SW 1271 (cell line): ENCODE measurements at places on chromosomes 5 and 9.

- DNase-seq, result no peak
Observed at GRCh38 chr9:134770972-134771971, 109.3 kb upstream of the FCN2 start.

GRCh38 chr5:175340180-175340579, 103.8 kb downstream of the DRD1 start:
- DNase-seq, result no peak

DNA sequence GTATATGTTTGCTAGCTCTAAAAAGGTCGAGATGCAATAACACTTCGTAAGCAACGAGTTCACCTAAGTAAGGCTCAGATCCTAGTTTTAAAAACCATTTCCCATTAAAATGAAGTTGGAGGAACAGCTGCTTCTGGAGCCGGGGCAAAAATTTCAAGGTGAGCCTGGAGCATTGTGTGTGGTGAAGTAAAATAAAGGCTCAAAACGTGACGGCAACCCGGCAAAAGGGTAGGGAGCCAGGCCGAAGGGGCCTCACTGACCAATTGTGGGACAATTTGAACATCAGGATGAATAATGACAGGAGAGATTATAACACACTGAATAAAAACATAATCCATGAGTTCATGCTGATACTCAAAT, 20.1 kb downstream of the BTNL9 start:
- no peak for DNase-seq

GRCh38 chr9:23555851-23556250, 270.2 kb downstream of the ELAVL2 start:
- DNase-seq, result no peak

DNA sequence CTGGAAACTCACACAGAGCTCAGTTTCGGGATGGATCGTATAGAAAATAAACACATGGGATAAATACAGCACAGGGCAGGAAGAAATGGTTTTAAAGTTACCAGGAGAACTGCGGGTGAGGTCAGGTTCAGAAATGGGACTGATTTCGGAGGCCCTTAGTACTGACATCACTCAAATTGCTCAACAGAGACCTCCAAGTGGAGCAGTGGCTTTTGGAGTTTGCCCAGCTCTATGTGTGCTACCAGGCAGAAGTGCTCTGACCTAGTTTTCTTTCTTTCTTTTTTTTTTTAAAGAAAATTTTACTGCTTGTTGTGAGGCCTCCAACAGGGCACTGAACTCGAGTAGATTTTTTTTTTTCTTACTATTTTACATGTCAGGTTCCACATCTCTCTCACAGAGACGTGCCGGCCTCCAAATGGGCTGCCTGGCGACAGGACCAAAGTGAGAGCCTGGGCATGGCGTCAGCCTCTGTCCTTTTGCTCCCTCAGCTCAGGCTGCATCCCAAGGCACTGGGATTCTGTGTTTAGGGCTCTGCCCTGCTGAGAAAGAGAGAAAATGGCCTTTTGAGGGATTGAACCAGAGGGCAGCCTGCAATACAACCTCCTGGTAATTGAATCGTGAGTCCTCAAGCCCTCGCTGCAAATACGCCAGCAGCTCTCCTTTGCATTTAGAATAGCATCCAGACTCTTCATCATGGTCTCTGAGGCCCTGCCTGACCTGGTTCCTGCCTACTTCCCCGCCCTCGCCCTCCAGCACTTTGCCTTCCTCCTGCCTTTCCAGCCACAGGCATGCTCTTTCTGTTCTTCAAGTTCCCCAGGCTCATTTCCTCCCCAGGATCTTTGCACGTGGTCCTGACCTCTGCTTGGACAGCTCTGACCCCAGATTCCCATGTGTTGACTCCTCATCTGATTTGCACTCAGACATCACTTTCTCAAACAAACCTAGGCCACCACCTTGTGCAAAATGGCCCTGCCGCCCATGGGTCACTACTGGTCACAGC, 173.5 kb downstream of the FGF1 start:
- peak; percentile 57 for DNase-seq

DNA sequence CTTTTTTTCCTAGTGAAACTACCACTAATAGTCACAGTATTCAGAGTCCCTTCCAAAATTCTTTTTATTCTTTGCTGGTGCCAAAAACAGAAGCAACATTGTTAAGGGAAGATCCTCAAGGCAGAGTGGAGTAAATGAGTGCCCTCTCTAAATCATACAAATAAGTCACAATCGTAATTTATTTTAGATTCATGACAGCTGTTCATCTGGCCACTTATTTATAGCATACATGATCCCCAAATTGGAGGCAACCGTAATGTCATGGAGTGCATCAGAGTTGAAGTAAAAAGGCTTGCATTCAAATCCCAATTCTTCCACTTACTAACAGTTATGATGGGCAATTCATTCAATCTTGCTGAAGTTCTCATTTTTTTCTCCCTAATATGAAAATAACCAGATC, 33.4 kb downstream of the POLK start:
- DNase-seq, result no peak

GRCh38 chr9:27337833-27338526, 41.0 kb upstream of the EQTN start:
- no peak for DNase-seq

- no peak for DNase-seq
Observed at GRCh38 chr5:75472973-75473372, 38.5 kb downstream of the CERT1 start.

DNA sequence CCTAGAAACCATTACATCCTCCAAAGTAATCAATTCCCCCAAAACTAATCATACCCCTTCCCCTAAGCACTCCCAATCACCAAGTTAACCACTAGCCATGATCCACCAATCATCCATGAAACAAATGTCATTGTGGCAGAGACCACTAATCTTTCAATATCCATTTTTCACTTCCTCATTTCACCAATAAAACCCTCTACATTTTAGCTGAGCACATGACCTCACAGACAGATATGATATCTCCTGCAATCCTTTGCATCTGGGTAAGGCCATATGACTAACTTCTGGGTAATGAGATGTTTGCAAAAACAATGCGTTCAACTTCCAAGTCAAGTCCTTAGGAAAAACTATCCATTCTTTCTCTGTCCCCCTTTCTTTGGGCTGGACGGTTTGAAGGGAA, 20.7 kb downstream of the OR2S2 start:
- DNase-seq, result no peak

- peak; percentile 72 for DNase-seq
Observed at GRCh38 chr5:38420691-38421390, 135.6 kb downstream of the LIFR start.

- peak; percentile 87 for DNase-seq
Observed at GRCh38 chr5:96079075-96079474, 117.4 kb upstream of the ELL2 start.

DNA sequence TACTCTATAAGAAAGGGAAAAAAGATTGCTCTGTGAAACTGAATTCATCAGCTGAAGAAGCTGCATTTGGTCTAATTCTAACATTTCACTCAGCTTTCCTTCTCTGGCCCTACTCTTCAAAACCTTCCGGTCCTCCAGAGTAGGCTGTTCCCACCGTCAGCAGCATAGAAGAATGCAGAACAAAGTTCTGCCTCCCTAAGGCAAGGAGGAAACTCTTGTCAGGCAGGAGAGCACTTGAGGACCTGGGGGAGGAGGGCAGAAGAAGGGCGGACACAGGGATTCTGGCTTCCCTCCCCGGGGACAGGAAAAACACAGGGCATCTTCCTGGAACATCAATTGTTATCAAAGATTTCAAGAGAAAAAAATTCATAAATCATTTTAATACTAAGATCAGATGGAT, 69.2 kb upstream of the SHB start:
- no peak for DNase-seq
